ENCODE measurements at places on chromosomes 5 and 9.
A peak's percentile ranks its signal among the peaks of the same experiment; 100 is the strongest.

- no peak for DNase-seq
Measured at GRCh38 chr9:69499959-69500358, 172.2 kb downstream of the APBA1 start.

- no peak for DNase-seq
Measured at GRCh38 chr9:86424251-86424891, 70.2 kb upstream of the TUT7 start.

GRCh38 chr9:31355965-31356364, 1028.5 kb upstream of the ACO1 start:
- no peak for DNase-seq

GRCh38 chr5:66981266-66982055, 215.1 kb downstream of the CD180 start:
- DNase-seq: no peak

DNA sequence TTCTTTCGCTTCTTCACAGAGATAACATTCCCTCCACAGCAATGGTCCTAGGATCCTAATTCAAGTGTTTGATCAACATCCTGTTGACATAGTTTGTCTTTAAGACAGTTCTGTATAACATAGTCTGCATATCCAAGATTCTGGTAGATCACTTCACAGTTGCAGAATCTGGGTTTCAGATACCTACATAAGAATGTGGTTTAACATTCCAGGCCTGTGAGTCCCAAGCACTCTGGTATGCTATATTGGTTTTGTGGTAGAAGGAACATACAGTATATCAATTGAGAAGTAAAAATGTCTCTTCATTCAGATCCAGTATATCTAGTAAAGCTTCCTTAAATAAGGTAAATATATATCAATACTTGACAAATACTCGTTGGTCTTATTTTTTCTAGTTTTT, 914.2 kb upstream of the CDH6 start:
- DNase-seq: no peak

DNA sequence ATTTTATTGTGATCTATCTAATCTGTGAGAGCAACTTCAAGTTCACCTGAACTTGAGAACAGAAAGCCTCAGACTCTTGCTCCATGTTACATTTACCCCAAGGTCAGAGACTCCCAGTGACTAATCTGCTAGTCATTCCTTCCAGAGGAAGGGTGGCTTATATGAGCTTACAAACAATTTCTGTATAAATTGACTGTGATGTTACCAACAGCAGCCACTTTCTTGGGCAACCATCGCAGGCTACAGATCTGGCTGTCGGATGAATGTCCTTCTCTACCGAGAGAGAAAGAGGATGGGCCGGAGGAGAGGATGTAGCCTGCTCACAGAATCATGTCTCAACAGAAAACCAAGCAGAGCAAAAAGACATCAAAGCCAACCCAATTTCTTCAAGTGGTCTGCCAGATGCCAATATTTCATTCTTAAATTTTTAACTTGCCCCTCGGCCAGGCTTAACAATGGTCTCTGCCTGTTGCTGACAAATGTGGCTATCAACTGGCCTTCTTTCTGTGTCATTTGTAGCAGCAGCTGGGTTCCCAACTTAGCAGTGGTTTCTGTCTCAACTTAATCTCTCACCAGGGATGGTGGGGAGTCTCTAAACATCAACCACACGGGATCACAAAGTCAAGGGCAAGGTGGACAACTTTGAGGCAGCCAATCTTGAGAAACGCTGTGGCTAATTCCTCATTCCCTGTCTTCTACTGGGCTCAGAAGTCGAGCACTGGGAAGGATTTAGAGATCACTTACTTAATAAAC, 81.3 kb downstream of the RAPGEF1 start:
- peak; percentile 24 for DNase-seq

- DNase-seq: no peak
Measured at GRCh38 chr5:142807372-142807911, 37.3 kb downstream of the ARHGAP26 start.

GRCh38 chr5:102106599-102106998, 189.5 kb downstream of the SLCO4C1 start:
- DNase-seq: no peak

GRCh38 chr9:92947268-92948037, at the start of gene FGD3:
Gene FGD3 (plus strand): TSS chr9:92947523. CDS start chr9:92976257, 28,734 bp downstream.
- DNase-seq: no peak

DNA sequence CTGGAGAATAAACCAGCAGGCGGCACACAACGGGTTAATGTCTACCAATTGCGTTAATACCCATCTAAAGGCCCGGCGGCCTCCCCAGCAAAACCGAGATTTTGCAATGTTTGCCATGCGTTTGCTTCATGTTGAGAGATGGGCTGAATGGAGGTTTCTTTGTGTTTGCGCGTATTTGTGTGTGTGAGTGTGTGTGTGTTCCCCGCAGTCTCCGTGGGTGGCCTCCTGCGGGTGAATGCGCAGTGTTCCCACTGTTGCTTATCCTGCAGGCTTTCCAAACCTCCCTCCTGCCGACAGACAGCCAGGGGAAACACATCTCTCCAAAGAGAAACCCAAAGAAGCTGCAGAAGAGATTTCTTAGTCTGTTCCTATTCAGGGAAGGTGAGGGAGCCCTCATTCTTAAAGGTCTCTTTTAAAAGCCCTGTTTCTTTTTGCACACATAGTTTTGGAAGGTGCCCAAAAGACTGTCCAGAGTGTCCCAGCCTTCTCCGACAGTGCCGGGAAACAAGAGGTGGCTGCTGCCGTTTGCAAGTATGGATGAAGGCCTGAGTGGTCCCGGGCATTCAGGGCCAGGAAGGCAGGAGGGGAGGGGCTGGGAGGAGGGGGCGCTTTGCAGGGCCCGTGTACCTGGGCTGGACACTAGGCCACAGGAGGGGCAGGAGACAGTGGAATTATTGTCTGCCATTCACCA, 103.8 kb upstream of the ERCC6L2 start:
- no peak for DNase-seq

- no peak for DNase-seq
Measured at GRCh38 chr9:77771171-77771570, 123.0 kb upstream of the GNA14 start.

GRCh38 chr5:80234116-80234948, 21.5 kb downstream of the SERINC5 start:
- DNase-seq: no peak

DNA sequence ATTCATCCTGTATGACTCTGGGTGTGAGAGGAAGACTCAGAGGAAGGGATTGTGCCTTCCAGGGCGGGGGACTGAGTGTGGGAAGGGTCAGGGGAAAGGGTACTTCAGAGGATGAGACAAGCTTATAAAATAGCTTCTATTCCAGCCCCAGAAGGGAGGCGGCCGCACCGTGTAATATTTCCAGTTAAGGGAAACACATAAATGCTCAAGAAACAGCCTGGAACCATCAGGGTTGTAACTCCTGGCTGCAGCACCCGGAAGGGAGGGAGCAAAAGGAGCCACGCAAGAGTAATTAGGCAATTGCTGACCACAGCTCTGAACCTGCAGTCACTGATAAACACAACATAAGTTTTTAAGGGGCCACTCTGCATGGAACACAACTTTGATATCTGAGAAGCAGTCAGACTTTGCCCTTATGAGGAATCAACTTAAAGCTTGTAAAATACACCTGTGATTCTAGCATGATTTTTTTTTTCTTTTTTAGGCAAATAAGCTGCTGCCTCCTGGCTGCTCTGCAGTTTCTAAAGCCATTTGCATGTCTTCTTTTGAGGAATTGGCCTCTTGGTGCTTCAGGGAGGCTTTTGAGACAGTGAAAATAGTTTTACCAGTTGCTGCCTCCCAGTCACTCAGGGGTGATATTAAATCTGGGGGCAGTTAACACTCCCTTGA, 382.7 kb downstream of the ENC1 start:
- peak; percentile 11 for DNase-seq

DNA sequence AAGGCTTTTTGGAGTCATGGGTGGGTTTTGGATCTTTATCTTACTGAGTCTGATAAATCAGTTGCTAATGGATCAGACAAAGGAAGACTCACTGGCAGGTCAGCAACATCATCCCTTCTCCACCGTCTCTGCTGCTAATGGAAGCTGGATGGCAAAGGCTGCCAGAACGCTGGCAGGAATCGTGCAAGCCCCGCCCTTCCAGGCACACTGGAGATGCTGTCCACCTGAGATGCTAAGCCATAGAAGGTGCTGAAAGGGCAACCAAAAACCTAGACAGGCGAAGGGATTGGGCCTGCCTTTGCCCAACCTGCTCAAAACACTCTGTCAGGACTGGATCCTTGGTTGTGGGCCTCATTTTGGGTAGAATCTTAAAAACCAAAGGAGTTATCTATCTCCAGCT, 139.5 kb upstream of the FSTL4 start:
- DNase-seq: no peak

- DNase-seq: no peak
Measured at GRCh38 chr5:150085191-150085912, 1.0 kb downstream of the CSF1R start.

GRCh38 chr9:123928533-123929176, 1.3 kb downstream of the DENND1A start:
- DNase-seq: no peak

DNA sequence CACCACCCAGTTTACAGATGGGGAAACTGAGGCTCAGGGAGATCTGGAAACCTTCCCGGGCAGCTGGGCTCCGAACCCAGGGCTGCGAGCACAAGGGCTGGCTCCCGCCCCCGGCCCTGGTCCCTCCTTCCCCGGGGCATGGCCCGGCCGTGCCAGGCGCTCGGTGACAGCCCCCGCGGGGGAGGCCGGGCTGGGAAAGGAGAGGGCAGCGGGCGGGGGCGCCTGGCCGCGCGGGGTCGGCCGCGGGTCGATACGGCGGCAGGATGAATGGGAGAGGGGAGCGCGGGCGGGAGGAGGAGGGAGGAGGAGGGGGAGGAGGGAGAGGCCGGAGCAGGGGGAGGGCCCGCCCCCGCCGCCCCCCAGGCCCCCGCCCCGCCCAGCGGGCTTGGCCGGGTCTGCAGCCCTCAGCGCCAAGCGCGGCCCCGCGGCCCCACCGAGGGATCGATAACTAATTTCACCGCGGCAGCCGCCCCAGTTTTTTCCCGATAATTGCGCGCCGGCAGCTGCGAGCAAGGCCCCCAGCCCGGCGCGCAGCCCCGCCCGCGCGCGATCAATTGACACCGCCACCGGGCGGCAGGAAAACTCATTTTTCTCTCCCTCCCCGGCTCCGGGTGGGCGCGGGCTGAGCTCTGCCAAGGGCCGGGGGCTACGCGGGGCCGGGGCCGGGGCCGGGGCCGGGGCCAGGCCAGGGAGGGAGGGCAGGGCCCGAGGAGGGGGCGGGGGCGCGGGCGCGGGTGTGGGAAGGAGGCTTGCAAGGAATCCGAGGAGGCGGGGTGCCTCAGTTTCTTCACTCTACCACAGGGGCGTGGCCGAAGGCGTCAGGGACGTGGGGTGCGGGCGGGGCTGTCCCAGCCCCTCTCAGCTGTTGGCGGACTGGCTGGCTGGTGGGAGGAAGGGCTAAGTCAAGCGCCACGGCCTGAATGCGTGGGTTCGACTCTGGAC, 52.1 kb downstream of the C9orf50 start:
- DNase-seq: no peak

DNA sequence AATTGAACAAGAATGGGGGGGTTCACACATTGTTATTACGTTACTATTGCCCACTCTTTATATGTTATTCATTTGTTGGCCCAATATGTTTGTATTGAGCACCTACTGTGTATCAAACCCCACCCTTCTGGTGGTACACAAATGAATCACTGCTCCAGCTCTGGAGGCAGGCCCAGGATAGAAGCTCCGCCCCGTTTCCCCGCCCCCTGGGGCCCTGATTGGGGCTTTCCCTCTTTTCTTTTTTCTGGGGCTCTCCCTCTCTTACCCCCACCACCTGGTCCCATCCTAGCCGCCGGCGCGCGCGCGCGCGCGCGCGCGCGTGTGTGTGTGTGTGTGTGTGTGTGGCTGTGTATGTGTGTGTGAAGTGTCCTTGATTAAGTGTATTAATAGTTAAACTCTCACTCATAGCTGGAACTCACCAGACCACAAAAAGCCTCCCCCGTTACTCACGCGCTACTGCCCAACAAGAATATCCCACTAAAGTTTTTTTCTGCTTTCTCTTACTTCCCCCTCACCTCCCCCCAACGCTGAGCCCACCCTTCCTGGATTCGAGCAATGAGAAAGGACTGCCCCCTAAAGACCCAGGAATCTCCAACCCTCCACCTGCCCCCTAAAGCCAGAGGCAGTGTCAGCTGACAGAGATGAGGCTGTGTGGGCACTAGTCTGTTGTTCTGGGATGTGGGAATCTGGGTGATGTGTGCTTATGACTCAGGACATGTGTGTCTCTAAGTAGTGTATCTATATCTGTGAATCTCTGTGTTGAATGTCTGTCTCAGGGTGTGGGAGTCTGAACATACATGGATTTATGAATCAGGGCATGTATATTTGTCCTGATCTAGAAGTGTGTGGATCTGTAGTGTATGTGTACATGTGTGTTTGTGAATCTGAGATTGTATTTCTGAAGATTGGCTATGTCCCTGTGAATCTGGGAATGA, 4.0 kb downstream of the CXXC5 start:
- DNase-seq: peak; percentile 57

DNA sequence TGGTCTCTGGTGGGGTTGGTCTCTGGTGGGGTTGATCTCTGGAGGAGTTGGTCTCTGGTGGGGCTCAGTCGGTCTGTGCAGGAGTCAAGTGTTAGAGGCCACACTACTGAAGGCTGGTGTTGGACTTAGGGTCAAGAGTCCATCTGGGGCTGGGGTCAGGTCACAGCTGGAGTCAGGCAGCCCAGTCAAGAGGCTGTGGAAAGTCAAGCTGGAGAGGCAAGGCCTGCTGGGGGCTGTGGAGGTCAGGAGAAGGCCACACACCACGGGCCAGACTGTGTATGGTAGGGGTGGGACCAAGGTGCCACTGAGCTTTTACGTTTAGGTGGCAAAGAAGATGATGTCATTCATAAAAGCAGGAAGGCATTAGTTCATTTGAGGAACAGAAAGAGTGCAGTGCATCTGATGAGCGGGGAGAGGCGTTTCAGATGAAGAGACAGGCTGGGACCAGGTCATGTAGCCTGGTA, 16.7 kb upstream of the CD74 start:
- DNase-seq: no peak

DNA sequence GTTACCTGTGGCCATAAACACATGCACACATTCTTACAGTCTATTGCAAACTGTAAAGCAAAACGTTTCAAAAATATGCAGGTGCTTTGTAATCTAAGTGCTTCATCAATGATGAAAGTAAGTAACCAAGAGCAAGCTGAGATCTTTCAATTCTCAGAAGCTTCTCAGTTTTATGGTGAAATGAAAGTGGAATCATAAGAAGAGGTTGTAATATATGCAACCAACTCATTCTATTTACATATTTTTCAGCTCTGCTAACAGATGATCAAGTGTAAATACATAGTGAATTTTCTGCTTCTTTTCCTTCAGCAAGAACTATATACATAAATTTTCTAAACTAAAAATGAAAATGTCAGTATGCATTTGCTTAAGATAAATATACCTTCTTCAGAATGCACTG, 33.1 kb upstream of the PRDM9 start:
- no peak for DNase-seq

GRCh38 chr5:62395210-62395950, 8.3 kb downstream of the DIMT1 start:
- DNase-seq: no peak
